Hematopoietic multipotent progenitor cell treated with erythropoietin and hydrocortisone succinate and interleukin-3 and kit ligand, for 4 days (in vitro differentiated cells): ENCODE measurements at places on chromosomes 13 and 19.
A peak's percentile ranks its signal among the peaks of the same experiment; 100 is the strongest.

DNA sequence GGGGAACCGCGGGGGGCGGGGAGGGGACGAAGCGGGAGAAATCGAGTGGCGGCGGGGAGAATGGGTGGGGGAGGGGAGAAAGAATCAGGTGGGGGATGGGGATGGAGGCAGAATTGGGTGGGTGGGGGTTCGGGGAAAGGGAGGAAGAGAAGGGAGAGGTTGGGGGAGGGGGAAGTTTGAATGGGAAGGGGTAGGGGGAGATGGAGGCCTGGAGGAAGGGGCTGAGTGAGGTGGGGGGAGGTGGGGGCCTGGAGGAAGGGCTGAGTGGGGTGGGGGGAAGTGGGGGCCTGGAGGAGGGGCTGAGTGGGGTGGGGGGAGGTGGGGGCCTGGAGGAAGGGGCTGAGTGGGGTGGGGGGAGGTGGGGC, 403 bp upstream of the ADAMTS10 start:
- DNase-seq, result no peak

- DNase-seq, result no peak
These were observed 702.9 kb upstream of the PCDH9 start for GRCh38 chr13:67932991-67933390.

GRCh38 chr13:73187106-73187505, 128.3 kb downstream of the KLF5 start:
- no peak for DNase-seq

DNA sequence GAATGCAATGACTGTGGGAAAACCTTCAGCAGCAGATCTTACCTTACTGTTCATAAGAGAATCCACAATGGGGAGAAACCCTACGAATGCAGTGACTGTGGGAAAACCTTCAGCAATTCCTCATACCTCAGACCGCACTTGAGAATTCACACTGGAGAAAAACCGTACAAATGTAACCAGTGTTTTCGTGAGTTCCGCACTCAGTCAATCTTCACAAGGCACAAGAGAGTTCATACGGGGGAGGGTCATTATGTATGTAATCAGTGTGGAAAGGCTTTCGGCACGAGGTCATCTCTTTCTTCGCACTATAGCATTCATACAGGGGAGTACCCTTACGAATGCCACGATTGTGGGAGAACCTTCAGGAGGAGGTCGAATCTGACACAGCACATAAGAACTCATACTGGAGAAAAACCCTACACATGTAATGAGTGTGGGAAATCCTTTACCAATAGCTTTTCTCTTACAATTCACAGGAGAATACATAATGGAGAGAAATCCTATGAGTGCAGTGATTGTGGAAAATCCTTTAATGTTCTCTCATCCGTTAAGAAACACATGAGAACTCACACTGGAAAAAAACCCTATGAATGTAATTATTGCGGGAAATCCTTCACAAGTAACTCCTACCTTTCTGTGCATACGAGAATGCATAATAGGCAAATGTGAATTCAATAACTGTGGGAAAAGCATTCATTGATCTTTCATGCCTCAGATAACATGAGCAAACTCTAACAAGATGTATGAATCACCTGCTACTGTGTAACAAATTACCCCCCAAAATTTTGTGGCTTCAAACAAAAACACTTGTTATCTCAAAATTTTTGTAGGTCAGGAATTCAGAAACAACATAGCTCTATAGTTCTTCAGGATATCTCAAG, 13.8 kb downstream of the ZNF557 start:
- DNase-seq, result peak; percentile 48

- DNase-seq, result no peak
These were observed 41.8 kb downstream of the KCNC3 start for GRCh38 chr19:50287331-50287730.

DNA sequence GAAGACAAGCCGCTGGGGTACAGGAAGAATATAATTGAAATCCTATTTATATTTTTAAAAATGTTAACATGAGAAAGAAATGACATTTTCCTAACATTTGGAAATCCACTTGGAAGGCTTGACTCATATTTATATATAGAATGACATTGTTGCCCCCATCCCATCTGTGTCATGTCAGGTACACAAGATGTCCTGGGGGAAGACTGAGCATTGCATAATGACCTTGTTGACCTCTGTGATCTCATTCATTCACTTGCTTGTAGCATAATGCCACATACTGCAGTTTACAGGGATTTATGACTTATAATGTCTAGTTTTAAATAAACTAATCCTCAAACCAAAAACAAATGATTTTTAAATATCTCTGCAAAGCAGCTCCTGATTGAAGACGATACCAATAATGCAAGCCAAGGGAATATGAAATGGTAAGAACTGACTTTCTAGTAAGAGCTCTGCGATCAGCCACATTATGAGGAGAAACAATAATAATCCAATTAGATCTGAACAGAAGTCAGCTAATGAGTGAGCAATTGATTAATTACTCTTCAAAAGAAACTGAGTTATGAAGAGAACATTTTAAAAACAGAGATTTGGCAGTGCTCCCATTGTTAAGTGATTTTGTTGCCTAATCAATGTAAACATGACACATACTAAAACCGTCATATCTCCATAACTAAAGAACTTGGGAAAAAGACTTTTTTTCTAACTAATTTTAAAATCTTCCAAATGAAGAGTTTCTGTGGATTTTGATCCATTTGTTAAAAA, 21.2 kb upstream of the VWA8 start:
- no peak for DNase-seq

GRCh38 chr13:106417467-106418110, 117.9 kb downstream of the EFNB2 start:
- no peak for DNase-seq

DNA sequence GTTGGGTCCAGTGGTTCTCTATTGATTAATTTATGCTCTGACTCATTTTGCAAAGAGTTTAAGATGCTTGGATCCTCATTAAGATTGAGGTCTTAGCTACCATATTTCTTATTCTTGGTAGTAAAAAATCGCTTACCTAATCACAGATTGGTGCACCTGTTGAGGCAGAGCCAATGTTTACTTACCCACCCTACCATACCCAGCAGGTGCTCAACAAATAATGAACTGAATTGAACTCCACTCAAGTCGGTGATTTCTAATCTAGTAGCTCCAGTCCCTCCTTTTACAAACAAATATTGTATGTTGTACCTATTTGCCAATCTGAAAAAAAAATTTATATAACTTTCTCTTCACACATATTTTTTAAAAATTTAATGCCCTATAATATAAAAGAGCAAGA, 361.0 kb downstream of the FGF14 start:
- DNase-seq, result no peak
